ENCODE measurements at places on chromosomes 13 and 19. TPM values are rescaled to one million over a fixed set of nuclear protein-coding genes. Genes with fewer than 3 reads are reported as not detected.

DNA sequence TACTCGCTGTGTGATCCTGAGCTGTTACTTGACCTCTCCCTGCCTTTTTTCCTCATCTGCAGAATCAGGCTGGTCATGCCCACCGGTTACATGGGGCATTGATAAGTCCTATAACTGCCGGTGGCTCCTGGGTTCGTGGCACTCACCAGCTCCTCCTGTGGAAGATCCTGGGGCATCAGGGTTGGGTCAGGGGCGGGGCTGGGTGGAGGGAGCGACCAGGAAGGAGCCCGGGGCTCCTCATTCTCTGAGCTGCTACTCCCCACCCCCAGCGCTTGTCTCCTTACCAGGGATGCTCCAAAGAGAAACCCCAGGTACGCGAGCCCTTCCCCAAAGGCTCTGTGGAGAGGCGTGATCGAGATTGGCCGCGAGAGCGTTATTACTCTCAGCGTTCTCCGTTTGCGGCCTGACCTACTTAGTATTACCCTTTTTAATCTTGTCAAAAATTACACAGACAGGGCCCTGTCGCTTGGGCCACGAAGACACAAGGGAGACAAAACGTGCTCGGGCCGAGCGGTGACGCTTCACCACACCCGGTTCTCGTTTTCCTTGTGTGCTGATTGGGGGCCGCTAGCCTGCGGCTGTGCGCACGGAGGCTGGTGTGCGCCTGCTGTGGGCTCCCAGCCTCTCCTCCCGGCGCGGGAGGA, 10.7 kb downstream of the HDGFL2 start:
- no peak for DNase-seq

DNA sequence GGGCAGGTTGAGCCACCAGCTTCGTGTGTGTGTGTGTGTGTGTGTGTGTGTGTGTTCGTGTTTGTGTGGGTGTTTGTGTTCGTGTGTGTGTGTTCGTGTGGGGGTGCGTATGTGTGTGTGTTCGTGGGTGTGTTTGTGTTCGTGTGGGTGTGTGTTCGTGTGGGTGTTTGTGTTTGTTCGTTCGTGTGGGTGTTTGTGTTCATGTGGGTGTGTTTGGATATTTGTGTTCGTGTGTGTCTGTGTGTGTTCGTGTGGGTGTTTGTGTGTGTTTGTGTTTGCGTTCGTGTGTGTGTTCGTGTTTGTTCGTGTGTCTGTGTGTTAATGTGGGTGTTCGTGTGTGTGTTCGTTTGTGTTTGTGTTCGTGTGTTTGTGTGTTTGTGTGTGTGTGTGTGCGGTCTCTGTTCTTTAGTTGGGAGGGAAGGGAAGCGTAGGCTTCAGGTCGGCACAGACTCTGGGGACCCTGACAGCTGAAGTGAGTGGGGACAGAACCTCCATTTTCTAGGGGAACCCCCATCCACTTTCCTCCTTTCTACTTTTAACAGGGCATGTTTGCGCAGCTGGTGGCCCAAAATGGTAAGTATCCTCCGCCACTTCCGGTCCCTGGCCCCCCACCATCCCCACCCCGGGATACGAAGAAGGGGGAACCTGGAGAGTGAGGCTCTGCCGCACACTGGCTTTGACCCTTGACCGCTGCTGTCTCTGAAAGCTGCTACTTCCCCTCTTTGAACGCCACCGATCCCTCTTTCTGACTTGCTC, 1.6 kb downstream of the TNFSF9 start:
- no peak for DNase-seq

DNA sequence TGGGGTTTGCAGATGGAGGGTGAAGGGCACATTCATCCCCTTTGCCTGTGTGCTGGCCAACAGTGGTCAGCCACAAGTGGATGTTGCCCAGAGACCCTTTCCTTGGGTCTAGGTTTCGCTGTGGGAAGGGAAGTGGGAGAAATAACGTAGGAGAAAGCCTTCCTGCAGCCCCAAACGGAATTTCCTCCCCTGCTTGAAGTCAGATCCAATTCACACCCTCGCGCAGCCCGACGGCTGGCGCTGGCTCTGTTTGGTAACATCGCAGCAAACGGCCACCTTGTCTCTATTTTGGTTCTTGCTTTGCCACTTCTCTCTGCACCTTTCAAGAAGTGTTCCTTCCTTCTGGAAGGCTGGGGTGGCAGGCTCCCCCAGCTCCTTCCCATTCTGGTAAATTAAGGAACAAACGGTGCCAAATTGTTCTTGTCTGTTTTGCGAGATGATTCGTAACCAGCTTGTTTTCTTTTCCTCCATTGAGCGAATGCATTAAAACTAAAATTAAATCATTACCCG, 45.4 kb downstream of the CHST8 start:
- DNase-seq: peak; percentile 26

GRCh38 chr19:11736696-11737095, 2.0 kb downstream of the ZNF823 start:
- no peak for DNase-seq

- DNase-seq: no peak
These were observed 14.4 kb downstream of the ARHGAP35 start for GRCh38 chr19:46875234-46875633.

DNA sequence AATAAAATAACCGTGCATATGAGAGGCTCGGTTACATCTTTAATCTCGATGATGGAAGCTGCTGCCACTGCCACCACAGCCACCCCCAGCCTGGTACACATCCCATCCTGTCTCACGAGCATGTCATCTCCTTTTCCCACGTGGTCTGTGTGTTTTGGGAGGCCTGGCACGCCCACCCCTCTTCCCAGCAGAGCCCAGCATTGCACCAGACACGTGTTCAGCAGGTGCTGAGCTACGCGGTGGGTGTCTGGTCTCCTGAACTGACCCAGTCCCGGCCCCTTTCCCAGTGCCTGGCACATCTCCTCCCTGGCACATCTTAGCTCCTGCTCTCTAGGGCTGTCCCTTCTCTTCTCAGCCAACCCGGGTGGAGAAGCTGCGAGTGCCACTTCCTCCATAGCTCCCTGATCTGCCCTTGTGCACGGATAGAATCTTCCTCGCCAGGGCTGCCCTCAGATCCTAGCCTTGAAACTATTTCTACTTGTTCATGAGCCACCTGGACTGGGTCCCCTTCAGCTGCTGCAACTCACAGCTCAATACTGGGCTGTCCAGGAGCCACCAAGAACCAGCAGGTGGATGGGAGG, 36.8 kb upstream of the ZNF536 start:
- DNase-seq: no peak

GRCh38 chr13:100350601-100351000, 238.0 kb downstream of the GGACT start:
- no peak for DNase-seq

The ACER1 gene
- total RNA-seq: 0.16 TPM

The CLEC17A gene
- not detected for total RNA-seq

The TNNI3 gene
- total RNA-seq: 8.9 TPM

The GAPDHS gene
- total RNA-seq: not detected

All from mesothelial cell of epicardium (in vitro differentiated cells).